Thoracic aorta endothelial cell (primary cell): ENCODE measurements at places on chromosomes 4 and X. TPM values are rescaled to one million over a fixed set of nuclear protein-coding genes. Genes with fewer than 3 reads are reported as not detected.

The STK32B gene
- 15.4 and 21.3 TPM in 2 replicates for total RNA-seq

The ANKRD50 gene
- 88.2 and 128 TPM in 2 replicates for total RNA-seq

The POLR2B gene
- total RNA-seq, result 235 and 274 TPM in 2 replicates

The NUDT11 gene
- 4.6 and 9.0 TPM in 2 replicates for total RNA-seq

The TLR3 gene
- total RNA-seq, result 4.4 and 7.5 TPM in 2 replicates

The VCX3A gene
- not detected in 2 replicates for total RNA-seq

The BEX2 gene
- total RNA-seq, result 0.27 and 0.29 TPM in 2 replicates

The SMARCA1 gene
- total RNA-seq, result 18.4 and 46.8 TPM in 2 replicates

The SLC10A4 gene
- total RNA-seq, result 0.07 and 0.27 TPM in 2 replicates

The HTN3 gene
- total RNA-seq, result not detected in 2 replicates

The PHEX gene
- total RNA-seq, result 1.1 and 2.3 TPM in 2 replicates

The P2RY10 gene
- not detected in 2 replicates for total RNA-seq

The HHIP gene
- total RNA-seq, result 792 and 893 TPM in 2 replicates

The TRIML1 gene
- total RNA-seq, result not detected in 2 replicates

The TSR2 gene
- total RNA-seq, result 14.3 and 15.8 TPM in 2 replicates

The LAGE3 gene
- 8.5 and 12.9 TPM in 2 replicates for total RNA-seq

The TBC1D8B gene
- total RNA-seq, result 9.0 and 10.4 TPM in 2 replicates

The TEX11 gene
- not detected in 2 replicates for total RNA-seq

The MAGEA8 gene
- total RNA-seq, result not detected in 2 replicates

The PLK4 gene
- 31.9 and 46.2 TPM in 2 replicates for total RNA-seq

The AFP gene
- total RNA-seq, result not detected in 2 replicates

The CDKL2 gene
- total RNA-seq, result 0.65 and 0.80 TPM in 2 replicates

The ASB9 gene
- total RNA-seq, result 9.8 and 17.4 TPM in 2 replicates

The GEMIN8 gene
- 12.6 and 15.4 TPM in 2 replicates for total RNA-seq

The PRR32 gene
- total RNA-seq, result not detected in 2 replicates

The PDGFC gene
- total RNA-seq, result 11.8 and 16.9 TPM in 2 replicates

The CSAG3 gene
- not detected in 2 replicates for total RNA-seq

The KLF8 gene
- 3.3 and 3.7 TPM in 2 replicates for total RNA-seq

The RPS6KA6 gene
- 0.40 and 2.6 TPM in 2 replicates for total RNA-seq

The NR3C2 gene
- total RNA-seq, result 20.1 and 33.7 TPM in 2 replicates

The FGFBP2 gene
- not detected in 2 replicates for total RNA-seq

The TMPRSS11B gene
- total RNA-seq, result not detected in 2 replicates

The FOXR2 gene
- total RNA-seq, result not detected in 2 replicates

The MOB1B gene
- 28.2 and 29.4 TPM in 2 replicates for total RNA-seq

The GUCY1A1 gene
- total RNA-seq, result 0.13 and 2.4 TPM in 2 replicates

The DNAAF6 gene
- not detected in 2 replicates for total RNA-seq

The ATP8A1 gene
- 8.8 and 10.5 TPM in 2 replicates for total RNA-seq

The SNCA gene
- total RNA-seq, result 44.9 and 78.9 TPM in 2 replicates

The AMBN gene
- not detected in 2 replicates for total RNA-seq

The MAGEA2 gene
- total RNA-seq, result not detected in 2 replicates

The PLXNB3 gene
- 2.2 and 7.0 TPM in 2 replicates for total RNA-seq

The LRBA gene
- 92.0 and 114 TPM in 2 replicates for total RNA-seq

The FAT1 gene
- 2.0 and 2.5 TPM in 2 replicates for total RNA-seq

The FAM9B gene
- total RNA-seq, result not detected in 2 replicates

The MAGT1 gene
- 111 and 120 TPM in 2 replicates for total RNA-seq

The TMEM35A gene
- total RNA-seq, result 5.3 and 6.4 TPM in 2 replicates

The DMP1 gene
- total RNA-seq, result not detected in 2 replicates

The CETN2 gene
- total RNA-seq, result 35.7 and 41.9 TPM in 2 replicates

The SPINK2 gene
- not detected in 2 replicates for total RNA-seq

The PRDM8 gene
- 0.50 and 0.66 TPM in 2 replicates for total RNA-seq
